ENCODE measurements at places on chromosomes 4 and X. TPM values are rescaled to one million over a fixed set of nuclear protein-coding genes. Genes with fewer than 3 reads are reported as not detected.
A peak's percentile ranks its signal among the peaks of the same experiment; 100 is the strongest.

The YY2 gene
- 3.4 TPM for total RNA-seq

- no peak for DNase-seq
- H3K36me3 ChIP-seq = peaks cover 16% of the 10 kb centered on the region
- no peak overlapping the region for H3K27ac ChIP-seq
- H3K4me1 ChIP-seq = peaks cover 6% of the 10 kb centered on the region
These were observed 49.4 kb downstream of the TMEM164 start for GRCh38 chrX:110052303-110052702.

The CTAG2 gene
- total RNA-seq = not detected

The TSPAN6 gene
- 5.6 TPM for total RNA-seq

The PROM1 gene
- total RNA-seq = not detected

GRCh38 chr4:27057662-27058061 lies 197.0 kb downstream of the STIM2 start:
- peak; percentile 17 for DNase-seq
- no peaks in the 10 kb centered on the region for H3K36me3 ChIP-seq
- no peak overlapping the region for H3K4me3 ChIP-seq
- no peak overlapping the region for H3K27ac ChIP-seq
- H3K4me1 ChIP-seq = no peaks in the 10 kb centered on the region
- H3K27me3 ChIP-seq = no peaks in the 10 kb centered on the region

The NHSL2 gene
- not detected for total RNA-seq
